ENCODE measurements at places on chromosomes 13 and 19.

GRCh38 chr13:112603641-112604225 lies 15.8 kb upstream of the TUBGCP3 start:
- DNase-seq = no peak

- DNase-seq = peak; percentile 76
These were observed 34.9 kb upstream of the TPM4 start for GRCh38 chr19:16041299-16041990.

- no peak for DNase-seq
These were observed 28.5 kb upstream of the PARP4 start for GRCh38 chr13:24541127-24541475.

GRCh38 chr19:46192992-46193650 lies 36.4 kb upstream of the IGFL1 start:
- no peak for DNase-seq

- DNase-seq = no peak
These were observed 140.5 kb upstream of the VSTM2B start for GRCh38 chr19:29385191-29385795.

- no peak for DNase-seq
These were observed 133.5 kb upstream of the MIR17HG start for GRCh38 chr13:91214031-91214430.

- no peak for DNase-seq
These were observed 82.0 kb downstream of the FRY start for GRCh38 chr13:32113532-32113931.

DNA sequence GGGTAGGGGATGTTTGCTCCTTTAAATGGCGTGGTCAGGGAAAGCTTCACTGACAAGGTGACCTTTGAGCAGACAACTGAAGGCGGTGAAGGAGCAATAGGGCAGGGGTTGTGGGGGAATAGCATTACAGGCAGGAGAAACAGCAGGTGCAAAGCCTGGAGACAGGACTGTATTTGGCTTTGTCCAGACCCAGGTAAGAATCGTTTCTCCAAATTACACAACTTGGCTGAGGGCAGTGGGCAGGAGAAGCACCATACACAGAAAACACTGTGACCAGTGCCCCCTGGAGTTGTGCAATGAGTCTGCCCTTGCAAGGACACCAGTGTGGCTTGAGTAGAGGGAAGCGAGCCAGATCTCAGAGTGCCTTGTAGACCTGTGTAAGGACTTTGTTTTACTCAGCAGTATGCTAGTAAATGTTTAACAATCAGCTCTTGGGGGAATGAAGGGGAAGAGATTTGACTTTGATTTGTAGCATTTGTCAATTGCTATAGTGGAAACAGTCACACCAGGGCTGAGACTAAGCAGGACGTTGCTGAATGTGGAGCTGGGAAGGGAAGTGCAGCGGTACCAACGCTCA lies 360.0 kb downstream of the DCT start:
- DNase-seq = no peak

- DNase-seq = peak; percentile 31
These were observed 20.6 kb upstream of the USP29 start for GRCh38 chr19:57099199-57099661.

- DNase-seq = no peak
These were observed 27.0 kb upstream of the CEACAM1 start for GRCh38 chr19:42555317-42555716.

GRCh38 chr13:72437458-72437857 lies 290.0 kb downstream of the MZT1 start:
- no peak for DNase-seq

GRCh38 chr19:55080121-55080967 lies 4.7 kb downstream of the EPS8L1 start:
- peak; percentile 42 for DNase-seq

DNA sequence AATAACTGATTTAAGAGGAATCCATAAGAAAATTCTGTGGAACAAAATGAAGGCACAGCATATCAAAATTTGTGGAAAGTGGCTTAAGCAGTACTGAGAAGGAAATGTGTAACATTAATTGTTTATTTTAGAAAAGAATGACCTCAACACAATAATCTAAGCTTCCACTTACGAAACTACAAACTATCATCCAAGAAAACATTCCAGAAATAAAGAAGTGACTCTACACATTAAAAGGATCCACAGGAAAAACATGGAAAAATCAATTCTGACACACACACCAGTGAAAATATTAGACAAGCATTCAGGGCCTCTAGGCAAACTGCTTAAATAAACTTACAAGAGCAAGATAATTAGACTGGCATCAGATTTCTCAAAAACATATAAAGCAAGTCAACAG lies 14.0 kb downstream of the EXOSC8 start:
- DNase-seq = no peak

- no peak for DNase-seq
These were observed 170.0 kb downstream of the COL4A1 start for GRCh38 chr13:110136660-110137585.

DNA sequence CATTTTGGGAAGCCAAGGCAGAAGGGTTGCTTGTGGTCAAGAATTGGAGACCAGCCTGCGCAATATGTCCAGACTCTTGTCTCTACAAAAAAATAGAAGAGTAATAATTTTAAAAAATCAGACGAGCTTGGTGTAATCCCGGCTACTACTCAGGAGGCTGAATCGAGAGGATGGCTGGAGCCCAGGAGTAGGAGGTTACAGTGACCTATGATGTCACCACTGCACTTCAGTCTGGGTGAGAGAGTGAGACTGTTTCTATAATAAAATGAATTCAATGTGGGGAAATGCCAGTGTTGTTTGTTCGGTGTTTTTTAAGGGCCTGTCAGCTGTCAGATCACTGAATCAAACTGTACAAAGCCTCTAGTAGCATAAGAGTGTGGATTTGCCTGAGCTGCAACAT lies 1.2 kb upstream of the FBXL3 start:
- DNase-seq = no peak

DNA sequence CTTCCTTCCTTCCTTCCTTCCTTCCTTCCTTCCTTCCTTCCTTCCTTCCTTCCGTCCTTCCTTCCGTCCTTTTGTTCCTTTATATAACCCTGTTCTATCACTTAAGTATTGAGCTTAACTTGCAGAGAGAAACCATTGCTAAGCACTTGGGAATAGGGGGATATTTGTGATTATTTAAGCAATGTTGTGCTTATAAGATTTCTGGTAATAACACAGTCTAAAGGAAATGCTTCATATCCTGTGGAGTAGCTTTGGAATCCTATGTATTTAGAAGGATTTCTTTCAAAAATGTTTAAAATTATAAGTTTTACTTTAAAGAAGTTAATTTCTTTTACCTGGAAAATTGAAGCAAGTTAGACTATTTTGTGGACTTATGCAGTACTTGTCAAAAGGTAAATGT lies 209.8 kb downstream of the PCCA start:
- no peak for DNase-seq

DNA sequence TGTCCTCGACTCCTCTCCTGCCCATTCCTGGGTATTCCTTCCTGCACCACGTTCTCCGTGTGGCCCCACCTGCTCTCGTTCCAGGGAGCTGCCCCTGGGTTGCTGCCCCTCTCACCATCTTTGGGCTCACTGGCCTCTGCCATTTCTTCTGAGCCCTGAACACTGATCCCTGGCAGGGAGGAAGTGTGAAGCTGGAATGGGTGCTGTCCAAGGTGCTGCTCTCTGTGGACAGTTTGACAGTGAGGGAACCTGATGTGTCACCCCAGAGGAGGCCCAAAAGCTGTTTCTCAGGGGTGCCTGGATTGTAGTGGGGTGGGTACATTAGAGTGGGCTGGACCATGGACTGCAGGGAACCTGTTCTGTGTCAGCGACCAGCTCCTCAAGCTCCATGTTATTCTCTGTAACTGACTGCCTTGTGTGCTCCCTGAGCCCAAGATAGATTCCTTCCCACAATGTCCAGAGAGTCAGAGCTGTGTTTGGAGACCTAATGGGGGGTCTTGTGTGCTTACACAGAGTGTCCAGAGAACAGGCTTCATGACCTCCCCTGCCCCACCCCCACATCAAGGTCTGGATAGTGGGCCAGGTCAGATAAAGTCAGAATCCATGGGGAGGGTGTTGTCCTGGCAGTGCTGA lies 7.2 kb upstream of the CEACAM8 start:
- no peak for DNase-seq

GRCh38 chr19:29371251-29372090 lies 154.3 kb upstream of the VSTM2B start:
- no peak for DNase-seq

DNA sequence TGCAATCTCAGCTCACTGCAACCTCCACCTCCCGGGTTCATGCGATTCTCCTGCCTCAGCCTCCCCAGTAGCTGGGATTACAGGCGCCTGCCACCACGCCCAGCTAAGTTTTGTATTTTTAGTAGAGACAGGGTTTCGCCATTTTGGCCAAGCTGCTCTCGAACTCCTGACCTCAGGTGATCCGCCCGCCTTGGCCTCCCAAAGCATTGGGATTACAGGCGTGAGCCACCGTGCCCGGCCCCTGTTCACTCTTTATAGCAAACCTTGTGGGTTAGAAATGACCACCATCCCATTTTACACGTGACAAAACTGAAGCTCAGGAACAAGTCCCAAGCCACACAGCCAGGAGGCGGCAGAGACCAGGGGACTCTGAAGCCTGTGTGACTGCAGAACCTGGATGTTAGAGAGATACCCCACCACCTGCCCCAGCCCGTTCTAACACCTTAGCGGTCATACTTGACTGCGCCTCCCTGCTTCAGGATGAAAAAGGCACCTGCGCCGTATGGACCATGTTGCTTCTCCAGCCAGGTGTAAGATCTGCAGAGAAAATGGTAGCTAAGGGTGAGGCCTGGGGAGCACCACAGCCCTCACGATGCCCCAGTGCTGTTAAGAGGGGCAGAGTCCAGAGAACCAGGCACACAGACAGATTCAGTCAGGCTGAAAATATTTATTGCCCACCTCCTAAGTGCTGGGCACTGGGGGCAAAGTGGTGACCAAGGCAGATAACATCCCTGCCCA lies 3.6 kb downstream of the DMAC2 start:
- no peak for DNase-seq

DNA sequence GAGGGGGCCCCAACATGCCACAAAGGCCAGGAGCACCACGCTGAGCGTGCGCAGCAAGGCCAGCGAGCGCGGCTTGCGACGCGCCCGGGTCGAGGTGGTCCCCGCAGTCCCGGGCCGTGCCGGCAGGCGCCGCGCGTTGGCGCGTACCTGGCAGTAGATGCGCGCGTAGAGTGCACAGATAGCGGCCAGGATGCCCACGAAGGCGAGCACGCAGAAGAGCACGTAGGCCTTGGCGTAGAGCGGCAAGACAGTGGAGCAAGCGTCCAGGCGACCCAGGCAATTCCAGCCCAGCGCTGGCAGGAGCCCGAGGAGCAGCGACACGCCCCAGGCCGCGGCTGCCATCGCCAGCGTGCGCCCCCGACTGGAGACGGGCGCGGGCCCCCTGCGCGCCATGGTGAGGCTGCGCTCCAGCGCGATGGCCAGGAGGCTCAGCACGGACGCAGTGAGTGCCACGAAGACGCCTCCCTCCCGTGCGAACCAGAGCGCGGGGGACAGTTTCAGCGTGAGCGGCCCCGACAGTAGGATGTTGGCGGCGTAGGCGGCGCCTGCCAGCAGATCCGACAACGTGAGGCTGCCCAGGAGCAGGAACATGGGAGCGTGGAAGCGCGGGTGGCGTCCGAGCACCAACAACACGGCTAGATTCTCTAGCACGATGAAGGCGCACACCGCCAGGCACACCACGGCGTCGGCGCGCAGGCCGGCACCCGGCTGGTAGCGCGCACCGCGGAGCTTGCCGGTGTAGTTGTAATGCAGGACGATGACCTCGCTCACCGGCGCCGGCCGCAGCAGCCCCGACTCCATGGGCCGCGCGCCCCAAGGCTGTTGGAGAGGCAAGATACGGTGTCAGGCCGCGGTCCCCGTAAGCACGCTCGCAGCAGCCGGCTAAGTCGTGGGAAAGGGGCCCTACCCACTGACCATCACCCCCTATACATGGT lies 2.8 kb downstream of the S1PR5 start:
- DNase-seq = no peak

DNA sequence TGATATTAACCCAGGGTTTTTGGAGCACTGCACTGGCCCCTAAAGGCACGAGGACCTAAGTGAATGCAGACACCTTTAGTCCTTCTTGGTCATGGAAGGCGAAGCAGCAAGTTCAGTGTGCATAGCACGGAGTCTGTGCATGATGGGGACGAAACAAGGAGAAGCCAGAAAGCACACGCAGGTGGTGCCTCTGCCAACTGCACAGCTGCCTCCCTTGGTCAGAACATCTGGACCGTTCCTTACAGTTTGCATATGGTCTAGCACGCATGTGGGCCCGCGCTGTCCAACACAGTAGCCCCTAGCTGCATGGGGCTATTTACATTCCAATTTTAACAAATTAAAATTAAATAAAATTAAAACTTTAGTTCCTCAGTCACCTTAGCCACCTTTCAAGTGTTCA lies 44.0 kb downstream of the FLT3 start:
- DNase-seq = no peak

DNA sequence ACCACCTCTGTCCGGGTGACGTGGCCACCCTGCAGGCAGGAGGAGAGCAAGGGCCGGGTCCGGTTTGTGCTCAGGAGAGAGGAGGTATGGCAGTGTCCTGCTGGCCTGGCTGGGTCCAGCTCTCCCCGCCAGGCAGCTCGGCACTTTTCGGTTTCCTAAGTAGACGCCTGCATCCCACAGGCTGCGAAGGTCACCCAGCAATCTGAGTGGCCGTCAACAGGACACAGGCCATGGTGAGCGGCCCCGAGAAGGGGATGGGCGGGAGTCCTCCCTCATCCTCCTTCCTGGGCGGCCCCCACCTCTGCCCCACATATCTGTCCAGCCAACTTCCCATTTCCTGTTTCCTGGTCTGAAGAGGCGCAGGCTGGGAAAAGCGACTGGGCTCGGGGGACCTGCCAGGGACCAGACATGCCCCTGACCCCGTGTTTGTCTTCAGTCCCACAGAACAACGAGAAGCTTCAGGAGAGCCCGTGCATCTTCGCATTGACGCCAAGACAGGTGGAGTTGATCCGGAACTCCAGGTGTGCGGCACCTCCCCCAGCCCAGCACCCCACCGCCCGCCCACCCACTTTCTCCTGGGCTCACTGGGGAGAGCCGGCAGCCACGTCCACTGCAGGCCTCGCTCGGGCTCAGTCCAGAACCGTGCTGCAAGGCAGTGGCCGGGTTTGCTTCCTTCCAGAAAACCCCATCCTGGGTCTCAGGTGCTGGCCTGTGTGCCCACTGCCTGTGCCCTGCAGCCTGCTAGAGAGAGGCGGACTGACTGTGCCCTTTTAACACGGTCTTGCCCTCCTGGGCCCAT lies 16.3 kb downstream of the PIAS4 start:
- no peak for DNase-seq

- DNase-seq = no peak
These were observed 1310.6 kb downstream of the SLITRK1 start for GRCh38 chr13:82571653-82572052.

DNA sequence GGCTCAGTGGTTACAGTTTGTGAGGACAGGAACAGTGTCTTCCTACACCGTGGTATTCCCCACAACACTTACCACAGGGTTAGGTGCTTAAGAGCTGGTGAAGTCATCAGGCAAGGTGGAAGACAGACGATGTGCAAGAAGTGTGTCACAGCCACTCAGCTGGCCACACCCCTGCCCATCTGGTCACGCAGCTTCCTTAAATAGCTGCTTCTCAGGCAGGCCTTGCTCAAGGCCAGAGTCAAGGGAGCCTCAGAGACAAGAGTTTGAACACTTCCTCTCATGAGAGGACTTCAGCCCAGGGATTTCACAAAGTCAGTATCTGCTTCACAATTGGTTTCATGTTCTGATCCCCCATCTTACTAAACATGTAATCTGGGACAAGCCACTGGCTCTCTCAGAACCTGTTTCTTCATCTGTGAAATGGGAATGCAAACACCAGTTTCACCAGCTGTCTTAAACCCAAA lies 80.3 kb upstream of the FRY start:
- DNase-seq = peak; percentile 20
